Activated T-cell treated with anti-CD3 and anti-CD28 coated beads, Interleukin-2, amount 50 U/mL, for 4 hours (primary cell): ENCODE measurements at places on chromosomes 11 and 22.

- DNase-seq: no peak
These were observed 1.1 kb upstream of the ALG8 start for GRCh38 chr11:78140392-78141077.

GRCh38 chr11:62068730-62069129 lies 55.1 kb upstream of the INCENP start:
- DNase-seq: no peak

- no peak for DNase-seq
These were observed 175.0 kb upstream of the BDNF start for GRCh38 chr11:27874998-27875830.

DNA sequence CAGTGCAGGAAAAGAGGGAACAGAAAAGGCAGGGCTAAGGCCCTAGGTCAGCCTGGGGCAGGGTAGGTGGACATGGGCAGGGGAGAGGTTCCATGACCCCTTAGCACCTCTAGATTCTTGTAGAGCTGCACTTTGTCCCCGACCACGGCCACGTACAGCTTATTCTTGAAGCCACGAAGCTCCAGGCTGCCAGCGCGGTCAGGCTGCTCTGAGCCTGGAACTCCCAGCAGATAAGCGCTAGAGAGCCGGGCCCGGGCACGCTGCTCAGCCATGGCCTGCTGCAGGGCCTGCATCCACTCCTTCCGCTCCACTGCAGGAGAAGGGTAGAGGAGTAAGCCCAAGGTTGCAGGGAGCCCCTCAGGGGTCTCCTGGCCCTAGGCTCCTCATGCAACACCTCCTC lies 36.1 kb upstream of the PDE2A start:
- DNase-seq: no peak

- DNase-seq: no peak
These were observed 1.1 kb downstream of the PRRG4 start for GRCh38 chr11:32830796-32831195.

- DNase-seq: no peak
These were observed 34.6 kb downstream of the NFAM1 start for GRCh38 chr22:42397332-42398249.

GRCh38 chr11:127844876-127845275 lies 742.5 kb downstream of the ETS1 start:
- DNase-seq: no peak
